ENCODE measurements at places on chromosomes 16 and 17.

GRCh38 chr17:3049705-3050295 lies 13.6 kb downstream of the OR1D5 start:
- no peak for DNase-seq

GRCh38 chr17:2707721-2708584 lies 3.6 kb downstream of the CLUH start:
- DNase-seq = no peak

GRCh38 chr16:7979448-7980132 lies 610.7 kb downstream of the TMEM114 start:
- DNase-seq = no peak

GRCh38 chr17:10477701-10478100 lies 8.3 kb upstream of the MYH4 start:
- DNase-seq = no peak

DNA sequence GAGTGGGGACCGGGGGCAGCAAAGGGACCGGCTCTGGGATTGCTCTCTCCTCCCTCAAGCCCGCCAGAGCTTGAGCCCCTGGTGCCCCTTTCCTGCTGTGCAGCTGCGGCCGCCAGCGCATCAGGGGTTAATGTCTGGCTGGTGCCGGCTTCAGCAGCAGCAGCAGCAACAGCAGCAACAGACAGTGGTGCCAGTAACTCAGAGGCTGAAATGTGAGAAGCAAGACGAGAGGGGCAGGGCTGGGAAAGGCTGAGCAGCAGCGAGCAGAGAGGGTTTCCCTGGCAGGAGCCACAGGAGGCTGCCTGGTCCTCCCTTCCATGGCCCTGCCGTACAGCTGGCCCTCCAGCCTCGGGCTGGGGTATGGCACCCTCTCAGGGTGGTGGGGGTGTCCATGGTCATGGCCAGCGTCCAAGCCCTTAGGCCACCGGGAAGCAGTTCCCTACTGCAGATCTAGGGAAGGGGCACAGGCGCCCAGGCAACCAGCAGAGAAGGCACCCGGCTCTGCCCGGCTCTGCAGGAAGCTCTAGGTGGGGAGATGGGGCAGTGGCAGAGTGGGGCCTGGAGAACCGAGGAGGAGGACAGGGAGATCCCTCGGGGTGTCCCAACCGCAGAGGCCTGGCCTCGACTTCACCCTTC lies 21.1 kb upstream of the TFAP4 start:
- no peak for DNase-seq

- no peak for DNase-seq
These were observed 452.0 kb downstream of the SOX9 start for GRCh38 chr17:72572604-72573491.

DNA sequence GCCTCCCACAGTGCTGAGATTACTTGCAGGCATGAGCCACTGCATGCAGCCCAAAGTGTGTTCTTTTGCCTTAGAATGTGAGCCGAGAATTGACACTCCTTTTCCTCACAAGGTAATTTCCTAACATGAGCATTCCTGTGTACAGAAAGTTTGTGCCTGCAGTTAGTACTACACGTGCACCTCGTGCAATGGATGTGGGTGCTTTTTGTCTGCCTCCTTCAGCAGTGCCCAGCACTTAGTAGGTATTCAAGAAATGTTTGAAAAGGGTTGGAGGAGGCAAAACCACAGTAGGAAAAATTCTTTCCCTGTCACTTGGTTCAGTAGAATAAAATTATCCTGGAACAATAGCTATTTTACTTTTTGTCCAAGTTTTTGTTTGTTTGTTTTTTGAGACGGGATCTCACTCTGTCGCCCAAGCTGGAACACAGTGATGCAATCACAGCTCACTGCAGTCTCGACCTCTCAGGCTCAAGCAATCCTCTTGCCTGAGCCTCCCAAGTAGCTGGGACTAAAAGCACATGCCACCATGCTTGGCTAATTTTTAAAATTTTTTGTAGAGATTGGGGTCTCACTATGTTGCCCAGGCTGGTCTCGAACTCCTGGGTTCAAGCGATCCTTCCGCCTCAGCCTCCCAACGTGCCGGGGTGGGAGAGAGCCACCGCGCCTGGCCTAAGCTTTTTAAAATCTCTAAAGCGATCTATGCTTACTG lies 2.4 kb downstream of the NDE1 start:
- DNase-seq = no peak

DNA sequence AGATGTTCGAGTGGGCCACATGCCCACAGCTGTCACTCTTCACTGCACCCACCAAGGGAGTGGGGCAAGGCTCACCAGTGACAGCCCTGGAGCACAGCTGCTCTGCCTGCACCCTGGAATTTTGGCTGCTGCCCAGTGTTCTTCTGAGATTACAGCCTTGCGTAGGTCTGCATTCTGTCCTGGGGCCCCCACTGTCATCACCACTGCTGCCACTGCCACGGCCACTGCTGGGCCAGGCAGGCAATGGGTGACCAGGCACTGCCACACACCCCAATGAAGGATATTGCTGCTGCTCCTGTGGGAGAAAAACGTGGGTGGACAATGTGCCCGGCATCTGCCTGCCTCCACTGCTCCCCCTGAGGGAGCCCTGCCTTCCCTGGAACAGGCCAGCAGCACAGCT lies 1717.0 kb downstream of the TP53TG3F start:
- no peak for DNase-seq
